ENCODE measurements at places on chromosomes 7 and 10. TPM values are rescaled to one million over a fixed set of nuclear protein-coding genes. Genes with fewer than 3 reads are reported as not detected.

Gene CNNM1
- total RNA-seq: 0.16 TPM

Gene MKI67
- total RNA-seq: 5.1 TPM

Gene LRRN3
- 0.18 TPM for total RNA-seq

Gene CAMK1D
- total RNA-seq: 2.9 TPM

Gene ARHGEF5
- 3.4 TPM for total RNA-seq

Gene RASA4B
- 1.1 TPM for total RNA-seq

Gene IL6
- 291 TPM for total RNA-seq

Gene FRMD4A
- 11.8 TPM for total RNA-seq

Gene RNF148
- 0.32 TPM for total RNA-seq

Gene TAS2R4
- total RNA-seq: 0.16 TPM

Gene PLA2G12B
- total RNA-seq: not detected

Gene OPALIN
- total RNA-seq: not detected

Gene PSMG3
- total RNA-seq: 31.1 TPM

Gene SLC39A12
- not detected for total RNA-seq

Gene FGF8
- not detected for total RNA-seq

Gene ZKSCAN1
- 20.3 TPM for total RNA-seq

Gene MNX1
- total RNA-seq: not detected

Gene HECW1
- not detected for total RNA-seq

Gene OGDH
- 69.7 TPM for total RNA-seq

Gene PLXNA4
- total RNA-seq: 9.2 TPM

Gene AGR3
- not detected for total RNA-seq

Gene EBF3
- 38.5 TPM for total RNA-seq

Gene ATOH7
- total RNA-seq: not detected

Gene MARVELD1
- total RNA-seq: 30.7 TPM

Gene INSYN2A
- total RNA-seq: not detected

Gene ZNF775
- 2.3 TPM for total RNA-seq

Gene DNA2
- 7.1 TPM for total RNA-seq

Gene PNLIPRP1
- not detected for total RNA-seq

Gene OR9A2
- total RNA-seq: not detected

Gene EPDR1
- total RNA-seq: 27.7 TPM

Gene CCDC3
- 12.2 TPM for total RNA-seq

Gene LRRC18
- not detected for total RNA-seq

Gene OR2A42
- not detected for total RNA-seq

Gene AGAP9
- total RNA-seq: 0.32 TPM

Gene AKR1B15
- not detected for total RNA-seq

Gene IPMK
- total RNA-seq: 7.9 TPM

Gene REPIN1
- total RNA-seq: 48.1 TPM

Gene GRID1
- total RNA-seq: not detected

Gene CALHM3
- not detected for total RNA-seq

Gene GALNT11
- total RNA-seq: 40.8 TPM

Gene WNT16
- not detected for total RNA-seq

Gene GPR15LG
- total RNA-seq: not detected

Gene CUZD1
- 0.18 TPM for total RNA-seq

Gene GLI3
- total RNA-seq: 3.1 TPM

Gene AKR1C1
- 48.6 TPM for total RNA-seq

Gene VIPR2
- total RNA-seq: not detected
